ENCODE measurements at places on chromosomes 2 and 18. TPM values are rescaled to one million over a fixed set of nuclear protein-coding genes. Genes with fewer than 3 reads are reported as not detected.

Gene C2orf74
- 29.9 TPM for total RNA-seq

Gene UGT1A8
- not detected for total RNA-seq

Gene NRP2
- 7.4 TPM for total RNA-seq

Gene OR6B2
- not detected for total RNA-seq

Gene POLR1B
- 43.0 TPM for total RNA-seq

Gene MFSD2B
- 0.63 TPM for total RNA-seq

Gene RNF125
- total RNA-seq, result 2.8 TPM

Gene IL36A
- not detected for total RNA-seq

Gene STAT4
- total RNA-seq, result 10.4 TPM

Gene SATB2
- 13.4 TPM for total RNA-seq

Gene CXCR1
- not detected for total RNA-seq

Gene HJURP
- 106 TPM for total RNA-seq

DNA sequence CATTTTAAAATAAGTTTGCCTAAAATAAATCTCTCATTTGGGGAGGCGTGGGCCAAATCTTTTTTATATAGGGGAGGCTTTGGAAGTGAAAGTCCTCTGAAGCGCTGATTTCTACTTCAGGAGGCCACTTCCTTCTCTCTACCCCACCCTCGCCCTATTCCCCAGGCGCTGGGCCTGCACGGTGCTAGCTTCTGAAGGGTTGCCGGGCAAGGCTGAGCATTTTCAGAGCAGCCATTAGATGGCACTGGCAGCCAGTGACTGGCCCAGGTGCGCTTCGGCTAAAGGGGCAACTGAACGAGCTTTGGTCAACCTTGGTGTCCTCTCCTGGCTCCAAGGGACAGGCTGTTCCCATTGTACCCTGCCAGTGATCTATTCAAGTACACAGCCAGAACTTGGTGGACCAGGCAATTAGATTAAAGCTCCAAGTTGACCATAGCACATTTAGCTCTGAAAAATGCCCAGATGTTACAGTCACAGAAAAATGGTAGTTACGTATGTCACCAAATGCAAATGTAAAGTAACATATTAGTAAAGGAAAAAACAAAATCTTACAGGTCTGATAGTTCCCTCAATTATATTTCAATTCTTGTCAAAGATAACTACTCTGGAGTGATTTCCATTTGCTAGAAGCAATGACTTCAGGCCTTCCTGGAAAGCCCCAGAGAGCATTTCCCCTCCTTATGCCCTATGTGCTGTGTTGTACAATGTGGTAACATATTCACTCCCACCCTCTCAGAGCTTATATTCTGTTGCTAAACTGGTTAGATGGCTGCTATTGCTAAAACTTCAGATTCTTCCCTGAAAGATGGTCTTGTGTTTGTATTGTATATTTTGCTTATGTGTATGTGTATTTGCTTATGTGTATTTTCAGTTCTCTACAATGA lies 2.1 kb downstream of the POMC start:
- DNase-seq, result peak; percentile 53

DNA sequence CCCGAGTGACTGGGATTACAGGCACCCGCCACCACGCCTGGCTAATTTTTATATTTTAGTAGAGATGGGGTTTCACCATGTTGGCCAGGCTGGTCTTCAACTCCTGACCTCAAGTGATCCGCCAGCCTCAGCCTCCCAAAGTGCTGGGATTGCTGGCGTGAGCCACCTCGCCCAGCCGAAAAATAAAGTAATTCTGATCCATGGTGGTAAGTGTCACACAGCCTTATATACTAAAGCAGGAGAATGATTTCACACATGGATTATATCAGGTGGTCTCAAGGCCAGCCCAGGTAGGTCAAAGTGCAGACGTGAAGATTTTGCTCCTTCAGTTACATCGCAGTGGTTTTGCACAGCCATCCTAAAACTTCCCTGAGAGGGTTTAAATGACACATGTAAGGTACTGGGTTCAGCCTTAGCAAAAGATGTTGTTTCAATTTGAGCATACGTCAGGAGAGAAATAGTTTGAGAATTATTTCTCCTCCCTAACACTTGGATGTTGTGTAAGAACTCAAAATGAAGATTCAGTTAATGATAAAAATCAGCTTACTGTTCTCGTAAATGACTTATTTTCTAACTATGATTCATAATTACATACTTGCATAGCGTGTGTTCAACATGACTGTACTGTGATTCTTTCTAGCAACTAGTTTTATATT lies 93.0 kb upstream of the SLC39A10 start:
- DNase-seq, result no peak

- no peak for DNase-seq
Observed at GRCh38 chr2:43387092-43388062, 161.0 kb upstream of the ZFP36L2 start.

- no peak for DNase-seq
Observed at GRCh38 chr2:86596118-86596517, 27.5 kb downstream of the RNF103 start.

- DNase-seq, result no peak
Observed at GRCh38 chr2:46020416-46020815, 276.8 kb upstream of the EPAS1 start.

DNA sequence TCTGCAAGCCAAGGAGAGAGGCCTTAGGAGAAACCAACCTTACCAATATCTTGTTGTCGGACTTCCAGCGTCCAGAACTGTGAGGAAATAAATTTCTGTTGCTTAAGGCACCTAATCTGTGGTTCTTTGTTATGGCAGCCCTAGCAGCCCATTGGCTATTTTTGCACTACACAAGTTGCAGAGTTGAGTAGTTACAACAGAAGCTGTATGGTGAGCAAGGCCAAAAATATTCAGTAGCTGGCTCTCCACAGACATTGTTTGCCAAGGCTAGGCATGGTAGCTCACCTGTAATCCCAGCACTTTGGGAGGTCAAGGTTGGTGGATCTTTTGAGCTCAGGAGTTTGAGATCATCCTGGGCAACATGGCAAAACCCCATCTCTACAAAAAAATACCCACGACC lies 27.1 kb upstream of the SCYGR1 start:
- DNase-seq, result no peak

DNA sequence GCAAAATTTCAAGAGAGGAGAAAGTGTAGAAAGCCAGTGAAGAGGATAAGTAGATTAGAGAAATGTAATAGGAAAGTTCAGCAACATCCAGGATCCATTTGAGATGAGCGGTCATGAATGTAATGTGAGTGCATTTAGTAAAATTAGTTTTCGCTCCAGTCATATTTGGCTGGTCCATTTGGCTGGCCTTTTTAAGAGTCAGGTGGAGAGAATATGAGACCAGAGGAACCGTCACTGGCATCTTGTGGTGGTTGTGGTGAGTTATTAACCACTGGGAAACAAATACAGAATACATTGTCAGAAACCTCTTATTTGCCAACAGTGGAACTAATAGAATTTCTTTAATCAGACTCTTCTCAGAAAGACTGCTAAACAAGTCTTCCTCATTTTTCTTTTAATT lies 1064.3 kb upstream of the CDH2 start:
- DNase-seq, result no peak

- DNase-seq, result no peak
Observed at GRCh38 chr18:39801010-39801409, 2154.0 kb upstream of the PIK3C3 start.

- no peak for DNase-seq
Observed at GRCh38 chr2:38370664-38371063, 6.4 kb downstream of the ATL2 start.

DNA sequence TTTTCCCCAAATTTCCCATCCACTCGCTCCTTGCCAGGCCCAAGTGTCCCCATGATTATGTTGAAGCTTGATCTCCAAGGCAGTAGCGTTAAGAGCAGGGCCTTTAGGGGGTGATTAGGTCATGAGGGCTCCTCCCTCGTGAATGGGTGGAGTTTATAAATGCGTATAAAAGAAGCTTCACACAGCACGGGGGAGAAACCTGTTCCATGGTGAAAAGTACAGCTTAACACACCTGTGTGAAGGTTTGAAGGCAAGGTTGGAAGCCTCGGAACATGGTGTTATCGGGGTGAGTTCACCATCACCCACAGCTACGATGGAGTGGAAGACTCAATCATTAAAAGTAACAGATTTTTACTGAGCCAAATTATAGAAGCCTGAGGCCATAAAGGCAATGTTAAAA lies 137.4 kb upstream of the ALKAL2 start:
- no peak for DNase-seq

DNA sequence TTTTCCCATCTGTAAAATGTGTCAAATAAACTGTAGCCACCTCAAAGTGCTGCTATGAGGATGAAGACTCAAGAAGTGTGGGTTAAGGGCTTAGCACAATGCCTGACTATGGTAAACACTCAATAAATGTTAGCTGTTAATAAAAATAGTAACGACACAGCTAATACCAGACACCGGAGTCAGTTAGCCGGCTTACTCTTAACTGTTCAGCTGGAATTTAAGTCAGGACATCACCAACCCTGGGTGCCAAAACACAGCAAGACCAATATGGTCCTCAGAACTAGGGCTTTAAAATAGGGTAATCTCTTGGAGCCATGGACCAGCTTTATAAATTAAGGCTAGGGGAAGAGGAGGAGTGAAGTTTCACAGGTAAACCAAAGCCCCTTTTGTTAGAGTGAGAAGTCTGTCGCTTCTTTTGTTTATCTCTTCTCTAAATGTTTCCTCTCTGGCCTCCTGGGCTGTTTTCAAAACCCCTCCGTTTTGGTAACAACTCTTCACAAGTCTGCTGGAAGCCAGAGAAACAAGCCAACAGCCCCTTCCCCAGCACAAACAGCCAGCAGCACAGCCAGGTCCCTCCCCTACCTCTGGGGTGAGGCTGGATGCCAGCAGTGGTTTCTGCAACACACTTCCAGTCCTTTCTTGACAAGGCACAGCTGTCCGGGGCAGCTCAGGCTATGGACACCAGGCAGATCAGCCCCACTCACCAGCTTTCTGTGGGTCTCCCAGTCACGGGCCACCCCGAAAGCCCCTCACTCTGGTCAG lies 13.8 kb upstream of the FZD7 start:
- DNase-seq, result no peak

DNA sequence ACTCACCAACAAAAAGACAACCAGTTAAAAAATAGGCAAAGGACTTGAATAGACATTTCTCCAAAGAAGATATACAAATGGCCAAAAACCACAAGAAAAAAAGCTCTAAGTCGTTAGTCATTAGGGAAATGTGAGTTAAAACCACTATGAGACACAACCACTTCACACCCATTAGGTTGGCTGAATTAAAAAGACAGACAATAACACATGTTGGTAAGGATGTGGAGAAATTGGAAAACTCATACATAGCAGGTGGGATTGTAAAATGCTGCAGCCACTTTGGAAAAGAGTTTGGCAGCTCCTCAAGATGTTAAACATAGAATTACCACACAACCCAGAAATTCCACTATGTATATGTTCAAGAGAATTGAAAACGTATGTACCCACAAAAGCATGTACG lies 117.6 kb upstream of the SPATS2L start:
- no peak for DNase-seq

GRCh38 chr2:128510701-128511397 lies 192.2 kb upstream of the HS6ST1 start:
- DNase-seq, result no peak

DNA sequence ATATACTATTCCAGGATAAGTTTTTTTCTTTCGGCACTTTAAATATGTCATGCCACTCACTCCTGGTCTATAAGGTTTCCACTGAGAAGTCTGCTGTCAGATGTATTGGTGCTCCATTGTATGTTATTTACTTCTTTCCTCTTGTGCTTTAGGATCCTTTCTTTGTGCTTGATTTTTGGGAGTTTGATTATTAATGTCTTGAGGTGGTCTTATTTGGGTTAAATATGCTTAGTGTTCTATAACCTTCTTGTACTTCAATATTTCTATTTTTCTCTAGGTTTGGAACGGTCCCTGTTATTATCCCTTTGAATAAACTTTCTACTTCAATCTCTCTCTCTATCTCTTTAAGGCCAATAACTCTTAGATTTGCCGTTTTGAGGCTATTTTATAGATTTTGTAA lies 28.3 kb downstream of the STPG4 start:
- DNase-seq, result no peak

DNA sequence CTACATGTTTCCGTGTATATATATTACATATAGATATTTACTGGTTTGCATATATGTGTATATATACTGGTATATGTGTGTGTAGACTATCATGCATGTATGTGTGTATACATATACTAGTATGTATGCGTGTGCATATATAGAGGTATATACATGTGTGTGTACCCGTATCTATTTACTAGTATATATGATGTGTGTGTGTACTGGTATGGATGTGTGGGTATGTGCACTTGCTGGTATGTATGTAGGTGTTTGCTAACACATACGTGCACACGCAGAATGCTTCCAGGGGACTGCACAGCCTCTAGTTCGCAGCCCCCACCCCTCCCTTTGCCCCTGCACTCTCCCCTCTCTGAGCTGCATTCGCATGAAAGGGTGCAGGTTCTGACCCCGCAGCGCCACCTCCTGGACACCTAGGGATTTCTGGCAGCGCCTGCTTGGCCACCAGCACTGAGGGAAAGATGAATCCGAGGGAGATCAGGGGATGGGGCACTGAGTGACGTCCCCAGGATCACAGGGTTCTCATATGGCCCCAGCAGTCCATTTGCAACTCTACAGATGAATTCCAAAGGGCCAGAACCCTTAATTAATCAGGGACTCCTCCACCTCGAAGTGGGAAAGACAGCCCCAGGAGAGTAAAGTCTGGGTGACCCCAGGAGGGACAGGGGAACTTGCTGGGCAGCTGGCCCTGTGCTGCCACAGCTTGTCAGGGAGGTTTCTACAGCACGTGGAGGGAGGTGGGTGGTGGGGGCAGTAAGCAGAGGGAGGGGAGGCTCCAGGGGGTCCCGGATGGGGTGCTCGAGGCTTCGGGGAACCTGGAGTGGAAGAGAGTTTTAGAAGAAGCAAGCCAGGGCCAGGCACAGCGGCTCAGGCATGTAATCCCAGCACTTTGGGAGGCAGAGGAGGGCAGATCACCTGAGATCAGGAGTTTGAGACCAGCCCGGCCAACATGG lies 66.8 kb upstream of the ASAP2 start:
- DNase-seq, result peak; percentile 63

DNA sequence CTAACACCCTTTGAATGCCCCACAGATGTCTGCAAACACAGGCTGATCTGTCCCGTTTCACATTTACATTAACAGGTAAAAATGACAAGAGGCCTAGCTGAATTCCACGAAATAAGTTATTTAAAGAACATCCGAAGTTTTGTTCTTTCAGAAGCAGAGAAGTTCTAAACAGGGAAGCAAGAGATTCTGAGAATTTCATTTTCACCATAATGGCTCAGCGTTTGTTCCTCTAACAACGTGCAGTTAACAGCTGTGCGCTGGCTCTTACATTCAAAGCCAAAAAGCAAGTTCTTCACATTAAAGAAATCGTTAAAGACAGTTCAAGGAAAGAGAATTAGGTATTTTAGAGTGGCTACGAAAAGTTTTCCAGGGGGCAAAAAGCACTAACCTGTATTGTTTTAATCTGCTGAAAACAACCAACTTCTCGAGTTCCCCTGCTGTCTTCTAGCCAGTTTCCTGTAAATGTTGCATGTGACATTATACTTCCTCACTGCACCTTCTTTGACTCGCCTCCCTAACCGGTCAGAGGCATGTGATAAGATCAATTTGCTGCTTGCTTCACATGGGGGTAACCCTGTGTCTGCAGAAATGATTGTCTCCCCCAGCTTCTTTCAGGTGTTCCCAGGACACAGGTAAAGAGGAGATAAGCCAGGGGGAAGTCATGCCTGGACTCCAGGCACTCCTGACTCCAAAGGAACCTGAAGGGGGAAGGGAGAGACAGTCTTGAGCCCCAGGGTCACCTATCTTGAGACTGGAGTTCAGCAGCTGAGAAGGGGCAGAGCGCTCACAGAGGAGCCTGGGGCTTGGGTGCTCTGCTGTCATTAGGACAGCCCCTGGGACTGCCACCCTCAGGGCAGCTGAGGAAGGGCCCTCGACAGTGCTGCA lies 36.8 kb upstream of the WIPF1 start:
- DNase-seq, result no peak
